ENCODE measurements at places on chromosomes 5 and 9. TPM values are rescaled to one million over a fixed set of nuclear protein-coding genes. Genes with fewer than 3 reads are reported as not detected.

Gene SHISAL2B
- not detected for total RNA-seq

Gene RASEF
- 14.2 TPM for total RNA-seq

Gene NACC2
- total RNA-seq = 14.0 TPM

Gene GHR
- 2.4 TPM for total RNA-seq

Gene F12
- 7.9 TPM for total RNA-seq

Gene CRHBP
- total RNA-seq = not detected

Gene CTXN3
- not detected for total RNA-seq

Gene CER1
- total RNA-seq = not detected

Gene OR1J2
- total RNA-seq = not detected

Gene DMRT3
- not detected for total RNA-seq
